Fibroblast of skin of right biceps (primary cell): ENCODE measurements at places on chromosomes 7 and 10.

- no peak for DNase-seq
Observed at GRCh38 chr10:87519582-87519981, 14.9 kb downstream of the MINPP1 start.

DNA sequence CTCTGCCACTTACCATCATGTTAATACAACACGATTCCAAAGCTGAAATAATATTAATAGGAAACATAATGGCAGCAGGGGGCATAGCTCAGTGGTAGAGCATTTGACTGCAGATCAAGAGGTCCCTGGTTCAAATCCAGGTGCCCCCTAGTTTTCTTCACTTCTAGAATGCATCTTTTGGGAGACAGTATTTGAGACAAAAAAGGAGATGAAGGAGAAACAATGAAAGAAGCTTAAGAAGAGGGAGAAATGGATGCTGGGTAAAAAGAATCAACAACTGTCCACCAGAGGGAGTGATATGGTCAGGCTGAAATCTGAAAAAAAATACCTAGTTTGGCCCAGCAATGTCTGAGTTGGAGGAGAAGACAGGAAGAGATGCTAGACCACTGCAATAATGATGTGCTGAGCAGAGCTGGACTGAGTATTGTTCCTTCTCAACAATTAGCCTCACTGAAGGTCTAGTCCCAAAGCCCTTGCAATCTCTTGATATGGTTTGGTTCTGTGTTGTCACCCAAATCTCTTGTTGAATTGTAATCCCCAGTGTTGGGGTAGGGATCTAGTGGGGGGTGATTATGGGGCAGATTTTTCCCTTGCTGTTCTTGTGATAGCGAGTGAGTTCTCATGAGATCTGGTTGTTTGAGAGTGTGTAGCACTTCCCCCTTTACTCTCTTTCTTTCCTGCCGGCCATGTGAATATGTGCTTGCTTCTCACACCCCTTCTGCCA lies 48.3 kb downstream of the ZNF783 start:
- DNase-seq = peak; percentile 78

DNA sequence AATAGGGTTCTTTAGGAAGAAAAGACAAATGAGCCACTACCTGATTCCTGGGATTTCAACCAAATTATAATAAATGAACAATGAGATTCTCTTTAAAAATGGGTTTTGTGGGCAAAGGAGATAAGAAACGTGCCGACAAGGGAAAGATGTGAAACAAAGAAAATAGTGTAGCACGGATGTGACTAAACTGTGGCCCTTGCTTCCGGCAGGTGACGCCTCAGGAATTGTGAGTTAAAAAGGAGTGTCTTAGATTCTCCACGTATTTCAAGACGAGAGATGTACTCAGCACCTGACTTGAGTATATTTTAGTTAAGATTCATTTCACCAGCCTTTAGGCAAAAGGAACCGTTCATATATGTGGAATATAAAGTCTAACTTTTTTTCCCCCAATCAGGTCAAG lies 75.9 kb downstream of the DNAH11 start:
- no peak for DNase-seq

- no peak for DNase-seq
Observed at GRCh38 chr10:102393411-102394078, 2.0 kb upstream of the NFKB2 start.

DNA sequence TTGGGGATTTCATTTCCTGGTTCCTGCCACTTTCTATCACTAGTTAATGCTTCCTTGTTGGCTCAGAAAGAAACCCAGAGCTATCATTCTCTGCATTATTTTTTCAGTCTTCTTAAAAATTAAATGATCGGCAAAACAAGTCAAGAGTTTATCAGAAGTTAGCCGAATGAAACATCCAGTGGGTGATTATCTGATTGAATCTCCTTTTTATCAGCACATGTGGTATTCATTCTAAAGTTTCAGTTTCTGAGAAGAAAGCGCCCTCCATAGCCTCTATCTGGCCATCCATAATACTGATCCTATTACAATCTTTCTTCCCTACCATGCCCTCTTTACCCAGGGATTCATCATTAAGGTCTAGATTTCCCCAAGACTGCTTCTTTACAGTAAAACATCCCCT lies 71.8 kb downstream of the OSBPL3 start:
- DNase-seq = no peak

DNA sequence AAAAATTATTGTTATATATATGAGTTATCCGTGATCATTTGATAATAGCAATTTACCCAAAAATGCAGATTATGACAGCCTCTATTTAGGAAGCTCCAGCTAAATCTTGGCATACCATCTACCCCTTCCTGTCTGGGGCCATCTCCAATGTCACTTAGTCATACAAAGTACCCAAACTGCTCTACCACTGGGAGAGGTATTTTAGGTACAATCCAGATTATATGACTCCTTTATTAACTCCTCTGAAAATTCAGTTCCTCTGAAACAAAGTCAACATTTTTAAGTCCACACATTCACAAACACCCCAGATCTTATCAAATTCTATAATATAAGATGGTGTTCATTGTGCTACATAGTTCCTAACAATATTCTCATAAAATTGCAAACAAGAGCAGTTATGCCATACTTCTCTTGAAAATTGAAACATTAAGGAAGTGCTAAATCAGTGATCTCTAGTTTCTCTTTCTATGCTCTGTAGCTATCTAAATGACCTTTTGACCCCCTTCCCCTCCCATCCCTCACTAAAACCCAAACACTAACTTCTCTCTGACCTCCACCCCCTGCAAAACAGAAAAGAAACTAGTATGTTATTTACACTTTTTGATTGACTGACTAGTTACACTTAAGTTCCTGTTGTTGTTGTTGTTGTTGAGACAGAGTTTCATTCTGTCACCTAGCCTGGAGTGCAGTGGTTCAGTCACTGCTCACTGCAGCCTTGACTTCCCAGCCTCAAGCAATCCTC lies 16.4 kb downstream of the HOXA1 start:
- no peak for DNase-seq

- DNase-seq = no peak
Observed at GRCh38 chr10:26199841-26200240, 16.7 kb upstream of the GAD2 start.

DNA sequence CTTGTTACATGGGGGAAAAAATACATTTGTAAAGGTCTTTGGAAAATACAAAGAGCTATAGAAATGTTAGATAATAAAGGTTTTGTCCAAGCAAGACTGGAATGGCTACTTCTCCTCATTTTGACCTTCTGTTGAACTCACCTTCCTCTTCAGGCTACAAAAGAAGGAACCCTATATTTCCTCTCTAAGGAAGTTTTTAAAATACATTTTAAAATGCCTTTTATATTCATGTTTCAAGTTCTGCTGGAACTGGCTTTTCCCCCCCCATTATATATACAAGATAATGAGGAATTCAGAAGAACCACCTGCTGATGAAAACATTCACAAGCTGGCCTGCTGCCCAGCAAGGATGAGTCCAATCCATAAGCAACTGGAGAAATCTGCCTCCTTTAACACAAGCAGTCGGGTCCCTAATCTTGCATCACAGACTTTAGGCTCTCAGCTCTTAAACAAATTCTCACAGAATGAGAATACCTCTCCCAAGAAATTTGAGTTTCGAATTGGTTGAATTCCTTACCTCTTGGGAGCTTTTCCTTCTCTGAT lies 44.6 kb downstream of the MTERF1 start:
- DNase-seq = peak; percentile 52

DNA sequence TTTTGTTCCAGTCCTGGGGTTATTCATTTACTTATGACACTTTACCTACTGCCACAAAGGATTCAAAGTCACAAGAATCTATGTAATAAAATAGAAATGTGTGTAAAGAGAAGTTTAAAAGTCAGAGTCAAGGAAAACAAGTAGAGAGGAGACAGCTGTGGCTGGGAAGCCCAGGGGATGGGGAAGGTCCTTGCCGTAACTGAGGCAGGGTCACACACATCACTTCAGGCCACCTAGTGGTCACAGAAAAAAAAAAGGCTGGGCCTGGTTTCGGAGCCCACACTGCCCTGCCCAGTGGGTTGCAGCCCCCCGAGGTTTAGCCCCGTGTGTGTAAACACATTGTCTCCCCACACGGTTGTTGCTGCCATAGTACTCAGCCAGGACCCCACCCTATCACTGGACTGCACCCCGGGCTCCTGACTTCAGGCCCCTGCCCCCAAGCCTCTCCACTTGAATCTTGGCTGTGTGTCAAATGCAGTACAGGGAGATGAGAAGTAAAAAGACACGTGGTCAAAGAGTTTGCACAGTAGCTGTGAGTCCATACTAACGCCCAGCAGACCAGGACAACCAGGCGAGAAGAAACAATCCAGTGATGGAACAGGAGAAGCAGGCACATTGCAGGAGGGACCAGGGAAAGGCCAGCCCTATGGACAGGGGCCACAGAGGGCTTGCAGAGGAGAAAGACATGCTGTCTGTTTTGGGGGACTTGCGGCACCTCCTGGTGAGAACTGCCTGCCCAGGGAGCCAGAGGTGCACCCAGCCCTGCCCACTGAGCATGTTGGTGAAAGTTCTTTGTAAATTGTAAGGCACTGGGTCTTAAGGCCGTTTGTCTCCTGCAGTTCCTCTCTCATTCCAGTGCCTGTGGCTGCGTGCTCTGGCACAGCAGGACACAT lies 91.4 kb upstream of the MACROH2A2 start:
- peak; percentile 3 for DNase-seq

GRCh38 chr10:110505130-110505770 lies 7.5 kb downstream of the DUSP5 start:
- no peak for DNase-seq

GRCh38 chr7:26190417-26190869 lies 10.1 kb downstream of the HNRNPA2B1 start:
- no peak for DNase-seq

GRCh38 chr10:8129438-8129837 lies 75.0 kb downstream of the GATA3 start:
- DNase-seq = no peak

- DNase-seq = no peak
Observed at GRCh38 chr10:78269060-78269459, 235.4 kb downstream of the RPS24 start.

DNA sequence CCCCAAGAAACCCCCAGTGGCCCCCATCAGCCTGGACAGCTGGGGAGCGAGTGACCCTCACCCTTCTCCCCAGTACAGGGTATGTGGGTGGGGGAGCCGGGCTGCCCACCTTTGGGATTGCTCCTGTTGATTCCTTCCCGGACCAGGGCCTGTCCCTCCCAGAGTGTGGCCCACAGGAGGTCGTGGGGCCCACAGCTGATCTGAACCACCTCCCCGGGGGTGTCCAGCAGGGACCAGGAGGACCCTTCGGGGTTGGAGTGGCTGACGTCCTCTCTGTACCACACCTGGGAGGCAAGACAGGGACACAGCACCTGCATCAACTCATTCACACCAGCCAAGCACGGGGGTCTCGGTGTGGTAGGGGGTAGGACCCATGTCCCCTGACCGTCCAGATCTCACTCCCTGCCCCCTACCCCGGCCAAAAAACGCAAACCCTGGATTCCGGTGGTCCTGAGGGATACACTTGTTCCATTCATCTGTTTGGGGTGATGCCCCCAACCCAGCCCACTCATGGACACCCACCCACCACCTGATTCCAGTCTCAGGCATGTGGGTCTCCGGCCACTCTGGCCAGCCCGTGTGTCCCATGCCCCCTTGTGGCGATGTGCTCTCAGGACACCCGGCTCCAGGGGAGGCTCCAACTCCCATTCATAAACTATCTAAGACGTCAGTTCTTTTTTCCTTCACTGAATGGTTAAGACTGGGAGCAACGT lies 10.9 kb downstream of the TECPR1 start:
- DNase-seq = peak; percentile 3

GRCh38 chr10:43091846-43092245 lies 15.0 kb downstream of the RET start:
- no peak for DNase-seq

DNA sequence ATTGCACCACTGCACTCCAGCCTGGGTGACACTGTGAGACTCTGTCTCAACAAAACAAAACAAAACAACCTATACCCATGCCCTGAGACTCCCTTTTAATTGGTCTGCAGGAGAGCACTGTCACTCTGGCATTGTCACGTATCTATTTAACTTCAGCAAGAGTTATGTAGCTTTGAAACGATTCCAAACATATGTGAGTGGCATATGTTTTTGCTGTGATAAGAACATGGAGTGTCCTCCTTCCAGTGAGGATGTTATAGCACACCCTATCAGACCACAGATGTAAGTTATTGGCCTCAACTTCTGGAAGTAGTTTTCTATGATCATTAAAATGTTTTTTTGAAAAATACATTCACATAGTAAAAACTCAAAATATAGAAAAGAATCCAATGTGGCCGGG lies 15.5 kb upstream of the DNAJC12 start:
- no peak for DNase-seq

DNA sequence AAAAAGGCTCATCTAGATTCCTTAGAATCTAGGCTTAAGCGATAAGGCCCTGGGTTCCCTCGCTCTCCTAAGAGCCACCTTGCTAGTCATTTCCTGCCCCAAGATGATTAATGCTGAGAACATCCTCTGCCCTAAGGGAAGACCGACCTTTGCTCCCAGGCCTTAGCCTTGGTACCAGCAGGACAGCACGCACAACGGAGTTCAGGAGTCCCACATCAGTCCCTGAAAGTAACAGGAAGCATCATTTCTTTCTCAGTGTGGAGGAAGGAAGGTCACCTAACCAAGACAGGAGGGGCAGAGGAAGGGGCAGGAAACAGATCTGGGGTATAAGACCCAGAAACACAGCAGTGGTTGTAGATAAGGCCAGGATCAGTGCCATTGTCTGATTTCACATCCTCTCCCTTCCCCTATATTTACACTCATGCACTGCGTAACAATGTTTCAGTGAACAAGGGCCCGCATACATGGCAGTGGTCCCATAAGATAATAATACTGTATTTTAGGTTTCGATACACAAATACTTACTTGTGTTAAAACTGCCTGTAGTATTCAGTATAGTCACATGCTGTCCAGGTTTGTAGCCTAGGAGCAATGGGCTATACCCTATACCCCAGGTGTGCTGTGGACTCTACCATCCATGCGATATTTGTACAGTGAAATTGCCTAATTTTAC lies 8.1 kb upstream of the FAM107B start:
- DNase-seq = no peak

DNA sequence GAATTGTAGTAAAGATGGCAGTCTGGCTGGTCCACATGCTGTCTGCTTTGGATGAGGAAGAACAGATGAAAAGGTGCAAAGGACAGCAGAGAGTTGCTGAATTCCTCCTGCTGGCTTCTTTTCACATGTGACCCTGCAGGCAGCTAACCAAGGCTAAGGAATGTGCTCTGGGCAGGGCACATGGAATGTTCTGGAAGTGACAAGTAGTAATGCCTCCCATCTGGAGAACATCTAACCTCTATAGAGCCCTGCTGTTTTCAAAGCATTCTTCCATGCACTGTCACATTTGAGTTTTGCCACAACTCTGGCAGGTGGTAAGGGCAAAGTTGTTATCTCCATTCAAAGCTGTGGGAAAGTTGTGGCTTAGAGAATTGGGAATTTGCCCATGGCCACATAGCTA lies 208.8 kb downstream of the STK31 start:
- DNase-seq = no peak

GRCh38 chr10:47348661-47349470 lies 703 bp downstream of the RBP3 start:
- DNase-seq = no peak

GRCh38 chr7:128194533-128195282 lies 46.4 kb upstream of the LEP start:
- no peak for DNase-seq

GRCh38 chr7:37104822-37105518 lies 343.7 kb downstream of the ELMO1 start:
- no peak for DNase-seq
